Spinal cord (tissue), 10 donors: ENCODE measurements at places on chromosomes 5 and 9. TPM values are rescaled to one million over a fixed set of nuclear protein-coding genes. Genes with fewer than 3 reads are reported as not detected.

Gene IFNK
- polyA plus RNA-seq = not detected

Gene LHX3
- polyA plus RNA-seq = 2.7 TPM

Gene TEK
- 13.4 TPM for polyA plus RNA-seq

Gene GZMA
- polyA plus RNA-seq = 0.24 TPM

Gene PPP6C
- 44.7 TPM for polyA plus RNA-seq

Gene TAF1L
- 0.09 TPM for polyA plus RNA-seq

Gene FLT4
- 8.3 TPM for polyA plus RNA-seq

Gene TERT
- polyA plus RNA-seq = not detected

Gene AFAP1L1
- 19.7 TPM for polyA plus RNA-seq

Gene ADRA1B
- 11.6 TPM for polyA plus RNA-seq

Gene IFNA2
- not detected for polyA plus RNA-seq

Gene SHOC1
- 0.05 TPM for polyA plus RNA-seq

Gene SLC6A18
- not detected for polyA plus RNA-seq

Gene NIPAL4
- 3.9 TPM for polyA plus RNA-seq

Gene GRXCR2
- polyA plus RNA-seq = not detected

Gene SLC24A2
- polyA plus RNA-seq = 14.5 TPM

Gene SEMA4D
- 124 TPM for polyA plus RNA-seq

Gene SPATA31C1
- polyA plus RNA-seq = 1.6 TPM

Gene PGGT1B
- 15.6 TPM for polyA plus RNA-seq
